Common myeloid progenitor, CD34-positive (primary cell): ENCODE measurements at places on chromosomes 13 and 19.

- no peak for DNase-seq
These were observed 265.6 kb downstream of the GPC5 start for GRCh38 chr13:91664039-91664438.

GRCh38 chr13:33264620-33264978 lies 21.0 kb downstream of the STARD13 start:
- DNase-seq: no peak

DNA sequence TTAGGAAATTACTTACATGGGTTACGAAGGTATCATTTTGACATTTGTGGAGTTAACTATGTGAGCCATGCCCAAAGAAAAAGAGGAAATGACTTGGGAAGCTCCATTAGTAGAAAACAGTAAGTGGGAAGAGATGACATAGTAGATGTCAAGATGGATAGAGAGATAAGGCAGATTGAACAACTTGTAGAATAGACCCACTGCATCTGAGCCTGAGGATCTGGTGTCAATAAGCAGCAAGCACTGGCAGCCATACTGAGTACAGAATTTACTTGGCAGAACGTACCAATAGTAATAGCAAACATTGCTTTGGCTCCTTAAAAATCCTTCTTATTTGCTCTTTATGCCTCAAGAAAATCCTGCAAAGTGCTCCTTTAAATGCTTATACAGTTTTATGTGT lies 203.8 kb downstream of the GPC6 start:
- DNase-seq: no peak

GRCh38 chr13:85798556-85798955 lies 663 bp downstream of the SLITRK6 start:
- no peak for DNase-seq

- no peak for DNase-seq
These were observed 790 bp downstream of the TPM4 start for GRCh38 chr19:16076958-16077611.

GRCh38 chr19:45385392-45386221 lies 15.2 kb upstream of the ERCC2 start:
- no peak for DNase-seq

DNA sequence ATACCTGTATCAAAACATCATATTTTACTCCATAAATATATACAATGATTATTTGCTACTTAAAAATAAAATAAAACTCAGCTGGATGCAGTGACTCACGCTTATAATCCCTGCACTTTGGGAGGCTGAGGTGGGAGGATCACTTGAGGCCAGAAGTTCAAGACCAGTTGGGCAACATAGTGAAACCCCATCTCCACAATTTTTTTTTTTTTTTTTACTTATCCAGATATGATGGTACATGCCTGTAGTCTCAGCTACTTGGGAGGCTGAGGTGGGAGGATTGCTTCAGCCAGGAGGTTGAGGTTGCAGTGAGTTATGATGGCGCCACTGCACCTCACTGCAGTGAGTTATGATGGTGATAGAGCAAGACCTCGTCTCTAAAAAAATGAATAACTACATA lies 22.4 kb downstream of the POU2F2 start:
- DNase-seq: no peak

GRCh38 chr19:49343123-49343522 lies 7.9 kb downstream of the CD37 start:
- DNase-seq: no peak

DNA sequence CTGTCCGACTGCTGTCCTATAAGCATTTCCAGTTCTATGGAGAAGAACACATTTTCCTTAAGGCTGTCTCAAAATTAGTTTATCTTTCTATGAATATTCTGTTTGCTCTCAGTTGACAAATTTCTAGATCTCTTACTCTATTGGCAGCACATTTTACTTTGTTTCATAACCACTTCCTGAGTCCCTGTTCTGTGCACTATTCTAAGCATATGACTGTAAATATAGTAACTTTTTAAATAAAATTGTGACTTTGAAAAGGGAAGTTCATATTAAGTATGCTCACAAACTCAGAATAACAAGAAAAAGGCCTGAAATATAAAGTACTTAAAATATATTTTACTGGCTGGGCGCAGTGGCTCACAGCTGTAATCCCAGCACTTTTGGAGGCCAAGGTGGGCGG lies 56.5 kb upstream of the HTR2A start:
- DNase-seq: peak; percentile 73

- peak; percentile 74 for DNase-seq
These were observed 2.0 kb downstream of the OLFM2 start for GRCh38 chr19:9934132-9934950.

- DNase-seq: peak; percentile 94
These were observed 25.3 kb upstream of the OR10H2 start for GRCh38 chr19:15702534-15702930.

DNA sequence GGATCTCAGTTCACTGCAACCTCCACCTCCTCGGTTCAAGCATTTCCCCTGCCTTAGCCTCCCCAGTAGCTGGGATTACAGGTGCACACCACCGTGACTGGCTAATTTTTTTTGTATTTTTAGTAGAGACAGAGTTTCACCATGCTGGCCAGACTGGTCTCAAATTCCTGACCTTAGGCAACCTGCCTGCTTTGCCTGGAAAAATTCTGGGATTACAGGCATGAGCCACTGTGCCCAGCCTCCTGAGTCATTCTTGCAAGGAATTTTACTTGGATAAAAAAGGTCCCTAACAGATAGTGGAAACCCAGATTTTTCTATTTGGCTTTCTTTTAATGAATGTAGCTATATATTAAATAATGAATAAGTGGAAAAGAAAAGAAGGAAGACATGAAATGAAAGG lies 449.9 kb upstream of the ATXN8OS start:
- DNase-seq: no peak

- no peak for DNase-seq
These were observed 278.0 kb downstream of the DACH1 start for GRCh38 chr13:71589032-71589431.

DNA sequence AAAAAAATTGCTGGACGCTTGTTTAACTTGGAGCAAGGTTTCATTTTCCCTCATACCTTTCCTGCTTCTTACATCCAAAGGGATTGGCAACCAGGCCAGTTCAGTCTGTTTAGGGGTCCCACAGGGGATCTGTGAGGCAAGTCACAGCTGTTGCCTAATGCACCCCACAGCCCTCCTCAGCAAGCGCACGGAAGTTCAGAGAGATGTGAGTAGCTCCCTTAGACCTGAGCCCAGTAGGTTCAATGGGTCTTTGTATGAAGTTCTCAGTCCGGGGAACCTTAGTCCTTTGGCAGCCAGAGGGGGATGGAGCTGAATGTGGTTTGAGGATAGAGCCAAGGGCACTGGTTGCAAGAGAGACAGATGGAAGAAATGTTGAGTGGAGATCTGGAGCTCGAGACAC lies 13.0 kb downstream of the SAMD4B start:
- DNase-seq: no peak
